ENCODE measurements at places on chromosomes 16 and 17. TPM values are rescaled to one million over a fixed set of nuclear protein-coding genes. Genes with fewer than 3 reads are reported as not detected.

Gene MYO19
- 4.2 TPM for polyA plus RNA-seq

Gene TEKT1
- polyA plus RNA-seq = not detected

Gene PFN1
- 1,903 TPM for polyA plus RNA-seq

Gene TP53TG3B
- polyA plus RNA-seq = not detected

Gene MYH2
- polyA plus RNA-seq = not detected

Gene CLEC18B
- not detected for polyA plus RNA-seq

Gene NTN3
- polyA plus RNA-seq = not detected

Gene MLKL
- polyA plus RNA-seq = 14.3 TPM

Gene CACNG1
- not detected for polyA plus RNA-seq

Gene MLST8
- 44.1 TPM for polyA plus RNA-seq
